ENCODE measurements at places on chromosomes 6 and 20.

GRCh38 chr6:107736713-107737396 lies 87.3 kb downstream of the SCML4 start:
- no peak for DNase-seq

DNA sequence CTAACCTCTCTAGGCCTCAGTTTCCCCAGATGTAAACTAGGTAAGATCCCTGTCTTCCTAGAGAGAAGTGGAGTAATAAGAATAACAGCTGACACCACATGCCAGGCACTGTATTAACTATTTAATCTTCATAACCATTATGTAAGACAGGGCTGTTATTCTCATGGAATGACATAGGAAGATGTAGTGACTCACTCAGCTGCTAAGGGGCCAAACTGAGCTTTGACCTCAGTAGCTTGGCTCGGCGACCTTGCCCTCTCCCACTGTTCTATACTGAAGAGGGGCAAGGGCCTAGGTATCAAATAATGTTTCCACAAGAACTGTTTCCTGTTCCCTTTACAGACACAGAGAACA lies 2.9 kb upstream of the MDGA1 start:
- no peak for DNase-seq

DNA sequence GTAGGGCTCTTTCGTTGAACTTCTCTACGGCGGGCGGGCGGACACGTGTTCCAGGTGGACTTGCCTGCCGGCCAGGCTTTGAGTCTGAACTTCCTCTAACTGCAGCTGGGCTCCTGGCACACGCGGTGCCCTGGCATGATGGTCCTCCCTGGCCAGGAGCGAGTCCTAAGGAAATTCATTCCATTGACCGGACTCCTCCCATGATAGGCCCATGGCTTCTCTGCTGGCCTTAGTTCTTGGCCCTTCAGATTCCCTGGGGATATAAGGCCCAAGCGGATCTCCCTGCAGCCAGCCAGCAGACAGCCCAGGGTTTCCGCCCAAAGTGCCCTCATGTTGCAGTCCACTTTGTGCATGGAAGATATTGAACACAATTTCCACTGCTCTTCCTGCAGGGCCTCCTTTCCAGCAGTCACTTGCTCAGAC lies 39.4 kb downstream of the TBC1D7 start:
- no peak for DNase-seq

DNA sequence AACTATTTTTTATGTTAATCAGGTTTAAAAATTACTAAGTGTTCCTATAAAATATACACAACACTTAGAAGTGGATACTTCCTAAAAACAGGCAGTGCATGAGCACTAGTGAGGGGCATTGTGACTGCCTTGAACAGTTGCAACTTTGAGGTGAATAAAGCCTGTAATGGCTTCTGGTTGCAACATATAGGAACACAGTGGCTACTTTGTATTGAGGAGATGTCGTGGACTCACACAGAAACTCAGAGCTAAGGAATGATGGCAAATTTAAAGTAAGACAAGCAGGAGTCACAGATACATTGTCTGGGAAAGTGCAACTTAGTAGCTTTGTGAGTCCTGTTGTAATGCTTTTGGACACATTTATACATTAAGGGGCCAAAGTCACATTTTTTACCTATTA lies 861 bp upstream of the HLA-A start:
- DNase-seq: no peak

DNA sequence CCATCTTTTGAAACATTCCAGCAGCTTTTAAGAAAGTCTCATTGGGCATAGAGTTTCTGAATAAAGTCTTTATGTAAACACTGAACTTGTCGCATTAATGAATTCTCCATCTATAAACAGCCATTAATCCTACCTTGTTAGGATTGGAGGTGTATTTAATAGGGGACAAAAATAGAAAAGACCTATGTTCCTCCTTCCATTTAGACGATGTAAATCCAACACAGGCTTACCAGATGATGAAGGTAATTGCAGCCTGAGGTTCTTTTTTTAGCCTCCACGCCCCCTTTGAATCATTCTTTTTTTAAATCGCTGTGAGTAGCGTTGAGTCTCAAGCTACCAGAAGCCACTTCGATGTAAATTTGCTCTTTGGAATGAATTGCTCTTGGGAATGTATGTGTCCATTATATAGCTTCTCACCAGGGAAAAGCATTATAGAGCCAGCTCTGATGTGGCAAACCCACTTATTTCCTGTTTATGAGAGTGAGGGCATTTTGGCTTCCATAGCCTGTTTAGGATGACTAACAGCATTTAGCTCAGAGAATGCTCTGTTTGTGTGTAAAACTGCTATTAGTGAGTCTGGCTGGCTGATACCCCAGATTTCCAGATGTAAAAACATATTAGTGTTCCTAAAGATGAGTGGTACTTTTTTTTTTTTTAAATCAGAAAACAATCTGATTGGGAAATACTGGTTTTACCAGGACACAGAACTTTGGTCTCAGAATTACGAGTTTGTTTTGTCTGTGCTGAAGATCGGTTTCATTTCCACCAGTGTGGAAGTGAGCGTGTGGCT lies 74.9 kb upstream of the CLDN20 start:
- DNase-seq: peak; percentile 84

DNA sequence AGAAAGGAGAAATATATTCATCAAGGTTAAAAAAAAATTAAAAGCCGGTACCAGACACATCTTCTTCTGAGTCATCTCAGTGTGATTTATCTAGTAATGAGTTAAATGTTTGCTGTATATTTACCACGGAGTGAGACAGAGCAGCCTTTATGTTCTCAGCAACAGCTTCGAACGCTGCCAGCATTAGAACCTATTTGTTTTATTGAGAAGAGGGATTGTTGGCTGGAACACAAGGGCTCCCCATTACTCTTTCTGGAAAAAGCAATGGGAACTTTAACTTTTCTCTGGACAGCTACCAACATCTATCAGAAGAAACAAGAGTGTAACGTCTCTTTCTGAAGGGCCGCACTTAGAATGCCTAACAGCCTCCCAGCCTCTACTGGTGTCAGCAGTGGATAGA lies 105.3 kb upstream of the TAB2 start:
- peak; percentile 28 for DNase-seq

DNA sequence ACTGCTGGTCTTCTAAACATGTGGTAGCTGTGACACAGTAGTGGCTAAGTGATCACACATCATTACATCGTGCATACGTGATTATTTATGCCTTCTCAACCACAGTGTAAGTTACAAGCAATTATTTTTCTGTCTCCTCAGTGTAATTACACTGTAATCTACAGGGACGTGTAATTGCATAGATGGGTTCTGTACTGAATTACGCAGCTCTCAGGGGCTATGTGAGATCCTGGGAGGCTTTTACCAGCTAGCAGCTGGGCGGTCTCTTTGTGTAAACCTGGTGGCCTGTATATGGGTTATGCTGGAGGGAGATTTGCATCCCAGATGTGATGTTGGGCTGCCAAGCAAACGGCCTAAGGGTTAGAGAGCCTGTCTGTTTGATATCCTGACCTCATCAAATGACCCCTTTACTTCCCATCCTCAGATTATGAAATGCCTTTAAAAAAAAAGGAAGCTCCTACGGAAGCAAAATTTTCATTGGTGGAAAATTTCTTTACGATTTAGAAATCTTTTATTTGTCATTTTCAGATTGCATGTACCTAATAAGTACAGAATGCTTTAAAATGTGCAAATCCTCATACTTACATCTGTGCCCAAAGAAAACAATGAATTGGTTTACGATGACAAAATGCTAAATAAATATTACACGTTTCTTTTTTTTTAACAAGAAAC lies 402.8 kb upstream of the JAG1 start:
- no peak for DNase-seq

DNA sequence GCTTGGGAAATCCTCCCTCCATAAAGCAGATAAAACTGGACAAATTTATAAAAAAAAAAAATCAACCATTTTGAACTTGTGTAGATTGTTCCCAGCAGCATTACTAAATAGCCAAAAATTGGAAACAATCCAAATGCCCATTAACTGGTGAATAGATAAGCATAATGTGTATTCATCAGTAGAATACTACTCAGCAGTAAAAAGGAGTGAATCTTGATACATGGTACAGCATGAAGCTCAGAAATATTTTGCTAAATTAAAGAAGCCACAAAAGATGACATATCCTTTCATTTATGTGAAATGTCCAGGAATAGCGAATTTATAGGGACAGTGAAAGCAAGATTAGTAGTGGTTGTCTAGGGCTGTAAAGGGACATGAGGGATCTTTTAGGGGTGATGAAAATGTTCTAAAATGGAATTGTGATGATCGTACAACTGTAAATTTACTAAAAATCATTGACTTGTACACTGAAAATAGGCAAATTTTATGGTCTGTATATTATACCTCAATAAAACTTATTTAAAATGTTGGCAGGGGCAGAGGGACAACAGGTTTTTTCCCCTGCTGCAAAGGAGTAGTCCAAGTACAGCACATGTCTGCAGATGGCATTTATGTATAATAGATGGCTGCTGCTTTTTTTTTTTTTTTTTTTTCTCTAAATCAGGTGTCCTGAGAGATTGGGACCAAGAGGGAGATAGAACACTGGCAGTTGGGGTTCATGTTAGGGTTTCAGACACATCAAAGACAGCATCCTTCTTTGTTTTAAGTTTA lies 59.5 kb downstream of the CBFA2T2 start:
- DNase-seq: no peak

- no peak for DNase-seq
Measured at GRCh38 chr6:14269436-14269835, 151.9 kb downstream of the CD83 start.

- DNase-seq: no peak
Measured at GRCh38 chr20:9616455-9616805, 102.0 kb downstream of the LAMP5 start.

- peak; percentile 91 for DNase-seq
Measured at GRCh38 chr20:59515013-59515905, 89.1 kb upstream of the PHACTR3 start.

DNA sequence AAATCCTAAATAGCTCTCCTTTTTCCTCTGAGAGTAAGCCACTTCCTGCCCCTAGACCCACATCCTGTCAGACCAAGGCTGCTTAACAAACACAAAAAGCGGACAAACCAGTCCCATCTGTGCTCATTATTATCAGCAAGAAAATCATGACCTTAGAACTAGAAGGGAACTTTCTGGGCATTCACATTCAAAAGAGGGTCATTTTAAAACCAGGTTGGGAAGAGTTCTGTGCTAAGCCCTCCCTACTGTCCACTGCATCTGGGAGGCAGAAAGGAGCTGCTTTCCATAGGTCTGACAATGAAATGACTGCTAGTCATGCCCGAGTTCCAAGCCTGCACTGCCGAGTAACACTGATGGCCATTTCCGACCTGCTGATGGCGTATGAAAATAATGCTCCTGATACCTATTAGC lies 15.4 kb downstream of the EZR start:
- DNase-seq: peak; percentile 56

DNA sequence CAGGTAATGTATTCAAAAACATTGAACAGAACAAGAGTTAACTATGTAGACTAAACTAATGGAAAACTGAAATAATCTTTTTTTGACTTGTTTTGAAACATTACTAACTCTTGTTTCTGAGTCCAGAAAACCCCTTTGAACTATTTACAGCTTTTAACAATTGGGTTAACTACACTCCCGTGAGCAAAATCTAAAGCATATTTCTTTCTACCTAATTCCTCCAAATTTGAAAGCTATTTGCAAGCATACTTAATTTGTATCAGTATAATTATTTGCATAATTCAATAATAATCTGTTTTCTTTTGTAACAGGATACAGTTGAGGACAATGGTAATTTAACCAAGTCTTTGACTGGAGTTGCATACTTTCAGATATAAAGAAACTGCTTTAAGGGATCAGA lies 62.6 kb upstream of the AGPAT4 start:
- no peak for DNase-seq

- DNase-seq: no peak
Measured at GRCh38 chr6:49463612-49463967, 420 bp downstream of the CENPQ start.

DNA sequence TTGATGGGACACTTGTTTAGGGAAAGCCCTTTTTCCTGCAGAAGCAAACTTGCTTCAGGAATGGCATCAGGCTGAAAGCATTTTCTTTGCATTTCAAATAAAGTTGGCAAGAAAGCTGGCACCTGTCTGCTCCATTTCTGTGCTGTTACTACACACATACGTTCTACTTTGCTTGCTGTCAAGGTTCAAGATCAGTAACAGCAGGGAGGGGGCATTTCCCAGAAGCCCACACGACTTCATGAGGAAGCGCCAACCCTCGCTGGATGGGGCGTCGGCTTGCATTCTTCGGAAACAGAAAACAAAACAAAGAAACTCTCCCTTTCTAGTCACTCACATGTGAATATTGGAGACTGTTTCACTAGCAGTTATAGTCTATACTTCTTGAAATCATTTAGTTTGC lies 46.4 kb downstream of the AKAP12 start:
- DNase-seq: peak; percentile 69

- DNase-seq: no peak
Measured at GRCh38 chr20:7313047-7313446, 545.6 kb downstream of the BMP2 start.

- DNase-seq: peak; percentile 73
Measured at GRCh38 chr6:35213824-35214756, at the start of gene SCUBE3. TSS of gene SCUBE3 (plus strand) at chr6:35213956. CDS start at chr6:35214419, 463 bp downstream.

GRCh38 chr6:167481307-167481926 lies 156.5 kb downstream of the TTLL2 start:
- DNase-seq: no peak

- peak; percentile 45 for DNase-seq
Measured at GRCh38 chr20:10987651-10988383, 314.0 kb upstream of the JAG1 start.

GRCh38 chr6:169024047-169024660 lies 229.5 kb downstream of the THBS2 start:
- no peak for DNase-seq

DNA sequence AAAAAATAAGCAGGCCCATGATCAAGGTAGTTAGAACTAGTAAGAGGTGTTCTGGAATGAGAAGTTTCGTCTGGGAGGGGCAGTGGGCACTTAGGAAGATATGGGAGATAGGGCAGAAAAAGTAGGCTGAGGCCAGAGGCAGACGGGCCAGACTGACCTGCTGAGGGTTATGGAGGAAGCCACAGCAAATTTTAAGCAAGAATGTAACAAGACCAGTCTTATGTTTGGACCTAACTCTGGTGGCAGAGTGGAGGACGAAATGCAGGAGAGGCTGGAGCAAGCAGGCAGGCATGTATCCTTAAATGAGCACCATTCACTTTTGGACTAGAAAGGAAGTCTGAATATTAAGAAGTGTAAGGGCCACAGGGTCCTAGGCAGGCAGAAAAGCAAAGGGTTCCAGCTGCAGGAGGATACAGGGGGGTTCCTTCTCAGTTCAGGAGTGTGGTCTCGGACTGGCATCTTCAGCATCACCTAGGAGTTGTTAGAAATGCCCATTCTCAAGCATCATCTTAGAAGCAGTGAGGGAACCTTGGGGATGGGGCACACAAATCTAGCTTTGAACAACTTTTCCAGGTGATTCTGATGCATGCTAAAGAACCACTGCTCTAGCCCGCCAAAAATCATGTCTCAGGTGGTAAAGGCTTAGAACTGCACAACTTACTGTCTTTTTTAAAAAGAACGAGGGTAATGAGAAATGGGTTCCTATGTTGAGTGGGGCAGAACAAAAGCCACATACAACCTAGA lies 1.7 kb upstream of the DSTN start:
- DNase-seq: peak; percentile 18

GRCh38 chr20:60011512-60012507 lies 53.6 kb downstream of the CDH26 start:
- DNase-seq: peak; percentile 90

GRCh38 chr6:90401933-90402830 lies 105.5 kb upstream of the BACH2 start:
- DNase-seq: no peak

Measured in muscle of leg (tissue), 16 donors.